ENCODE measurements at places on chromosomes 1 and 21.

GRCh38 chr1:44609768-44610526, 64.3 kb downstream of the TMEM53 start:
- DNase-seq: no peak

DNA sequence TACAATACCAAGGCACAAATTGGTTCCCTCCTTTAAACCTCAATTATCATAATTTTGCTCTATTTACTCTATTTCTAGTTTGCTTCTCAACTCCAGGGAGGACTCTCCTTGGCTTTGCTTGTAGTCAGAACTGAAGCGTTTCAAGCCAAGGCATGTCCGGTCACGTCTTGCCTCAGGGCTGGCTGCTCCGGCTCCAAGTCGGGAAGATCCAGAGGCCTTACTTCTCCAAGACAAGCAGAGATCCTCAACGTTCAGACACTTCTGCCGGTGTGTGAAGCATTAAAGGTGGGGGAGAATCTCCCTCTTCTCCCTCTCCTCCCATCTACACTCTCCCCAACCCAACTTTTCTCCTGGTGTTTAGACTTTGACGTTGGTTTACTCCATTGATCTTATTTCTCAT, 7.2 kb upstream of the HHAT start:
- DNase-seq: no peak

GRCh38 chr21:46666941-46667740, 31.7 kb downstream of the PRMT2 start:
- DNase-seq: peak; percentile 21

DNA sequence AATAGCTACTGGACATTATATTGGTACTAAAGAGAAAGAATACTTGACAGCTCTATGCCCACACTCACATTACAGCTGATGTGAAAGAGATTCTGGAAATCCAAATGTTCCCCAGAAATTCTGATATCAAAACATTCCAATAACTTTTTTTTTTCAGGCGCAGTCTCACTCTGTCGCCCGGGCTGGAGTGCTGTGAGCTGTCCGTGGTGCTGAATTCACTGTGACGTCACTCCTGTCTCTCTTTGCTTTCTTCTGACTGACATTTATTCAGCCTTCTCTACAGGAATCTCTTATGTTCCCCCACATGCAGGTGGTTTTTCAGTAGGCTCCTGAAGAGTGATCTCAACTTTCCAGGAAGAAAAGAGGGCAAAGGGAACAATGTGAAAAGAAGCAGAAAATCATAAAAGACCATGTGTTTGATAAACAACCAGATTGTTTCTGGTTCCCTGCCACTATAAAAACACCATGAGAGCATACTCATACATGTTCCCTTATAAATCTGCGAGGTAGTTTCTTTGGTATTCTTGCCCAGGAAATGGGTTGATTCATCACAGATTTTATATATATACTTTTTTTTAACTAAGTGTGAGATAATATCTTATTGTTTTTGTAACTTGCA, 6.2 kb downstream of the S100A7A start:
- DNase-seq: peak; percentile 70

DNA sequence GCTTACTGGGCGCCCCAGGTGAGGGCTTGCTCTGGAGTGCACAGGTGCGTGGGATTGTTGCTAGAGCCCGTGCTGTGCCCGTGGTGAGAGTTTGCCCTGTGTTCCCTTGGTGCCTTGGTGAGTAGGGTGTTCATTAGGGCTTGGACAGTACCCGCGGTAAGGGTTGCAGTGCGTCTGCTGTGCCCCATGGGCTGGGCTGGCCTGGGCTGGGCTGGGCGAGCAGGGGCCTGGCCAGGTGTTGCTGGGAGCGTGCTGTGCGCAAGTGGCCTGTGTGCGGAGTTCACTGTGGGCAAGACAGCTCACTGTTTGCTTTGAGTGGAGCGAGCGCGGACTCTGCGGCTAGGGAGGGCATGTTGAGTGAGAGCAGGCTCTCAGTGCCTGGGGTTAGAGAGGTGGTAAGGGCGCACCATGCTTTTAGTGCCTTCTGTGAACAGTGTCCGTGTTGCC, 725 bp downstream of the CR1L start:
- DNase-seq: no peak

- DNase-seq: no peak
Observed at GRCh38 chr1:47814612-47815395, 182.4 kb downstream of the TRABD2B start.

DNA sequence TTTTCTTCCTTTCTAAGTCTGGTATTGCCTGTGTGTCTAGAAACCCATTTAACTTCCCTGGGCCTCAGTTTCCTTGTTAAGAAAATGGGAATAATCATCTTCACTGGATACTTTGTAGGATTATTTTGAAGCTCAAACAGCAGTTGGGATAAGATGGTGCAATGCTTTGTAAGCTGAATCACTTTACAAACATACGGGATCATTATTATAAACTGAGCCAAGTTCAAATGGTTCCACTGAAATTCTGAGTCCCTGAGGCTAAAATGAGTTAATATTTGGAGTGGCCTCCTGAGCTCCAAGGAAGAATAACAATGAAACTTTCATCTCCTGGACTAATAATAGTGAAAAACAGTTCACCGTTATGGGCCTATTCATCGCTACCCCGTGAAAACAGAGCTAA, 388.0 kb downstream of the PLPP3 start:
- DNase-seq: no peak

DNA sequence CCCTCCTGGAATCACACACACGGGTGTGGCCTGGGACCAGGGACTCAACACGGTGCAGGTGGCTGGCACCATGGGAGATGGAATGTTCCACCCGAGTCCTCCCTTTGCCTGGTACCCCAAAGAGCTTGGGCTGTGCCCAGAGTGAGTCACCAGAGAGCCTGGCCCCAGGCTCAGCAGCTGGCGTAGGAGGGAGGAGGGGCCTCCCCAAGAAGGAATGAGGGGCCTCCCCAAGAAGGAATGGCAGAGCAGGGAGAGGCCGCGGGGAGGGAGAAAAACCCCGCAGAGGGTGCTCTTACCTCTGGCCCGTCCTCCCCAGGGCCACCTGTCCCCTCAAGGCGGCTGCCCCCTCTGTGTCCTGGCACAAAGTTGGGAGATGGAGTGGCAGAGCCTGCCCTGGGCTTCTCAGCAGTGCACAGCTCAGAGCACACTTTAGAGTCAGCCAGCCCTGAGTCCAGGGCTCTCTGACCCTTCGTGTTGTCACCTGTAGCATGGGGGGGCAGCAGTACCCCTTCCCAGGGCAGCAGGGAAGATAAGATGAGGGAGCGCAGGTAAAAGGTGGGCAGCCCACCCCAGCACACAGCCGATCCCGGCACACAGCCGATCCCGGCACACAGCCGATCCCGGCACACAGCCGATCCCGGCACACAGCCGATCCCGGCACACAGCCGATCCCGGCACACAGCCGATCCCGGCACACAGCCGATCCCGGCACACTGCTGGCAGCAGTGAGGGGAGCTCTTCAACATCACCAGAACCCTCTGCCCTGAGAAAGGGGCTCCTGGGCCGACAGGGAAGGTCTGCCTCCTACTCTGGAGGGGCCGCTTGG, 20.2 kb upstream of the KCNAB2 start:
- DNase-seq: no peak

GRCh38 chr1:14723401-14723800, 124.9 kb downstream of the KAZN start:
- no peak for DNase-seq

- no peak for DNase-seq
Observed at GRCh38 chr1:197810812-197811211, 35.5 kb upstream of the DENND1B start.

DNA sequence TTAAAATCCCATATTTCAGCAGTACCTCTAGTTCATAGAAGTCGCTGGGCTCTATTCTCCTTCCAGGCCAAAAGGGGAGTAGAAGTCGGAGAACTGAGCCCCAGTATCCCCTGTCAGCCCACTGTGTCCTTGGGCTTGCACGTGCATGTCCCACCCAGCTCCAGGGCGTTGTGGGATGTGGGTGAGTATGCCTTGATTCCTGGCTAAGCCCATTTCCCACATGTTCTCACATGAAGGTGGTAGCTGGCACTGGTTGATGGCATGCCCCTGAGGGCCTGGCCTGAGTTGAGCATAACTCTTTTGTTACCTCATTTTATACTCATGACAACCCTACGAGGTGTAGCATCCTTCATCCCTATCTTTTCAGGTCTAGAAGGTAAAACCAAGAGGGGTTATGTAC, 8.0 kb downstream of the SLC6A17 start:
- DNase-seq: no peak
